ENCODE measurements at places on chromosomes 7 and 10.

GRCh38 chr10:78184851-78185692 lies 151.4 kb downstream of the RPS24 start:
- no peak for DNase-seq

GRCh38 chr7:111492234-111492633 lies 70.1 kb downstream of the IMMP2L start:
- DNase-seq: no peak

DNA sequence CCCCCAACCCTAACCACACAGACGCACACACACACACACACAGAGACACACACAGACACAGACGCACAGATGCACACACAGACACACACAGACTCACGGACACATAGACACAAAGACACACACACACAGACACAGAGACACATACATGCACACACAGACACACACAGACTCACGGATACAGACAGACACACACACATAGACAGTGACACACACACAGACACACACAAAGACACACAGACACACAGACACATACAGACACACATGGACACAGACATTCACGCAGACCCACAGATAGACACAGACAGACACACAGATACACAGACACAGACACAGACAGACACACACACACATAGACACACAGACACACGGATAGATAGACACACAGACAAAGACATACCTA lies 2.1 kb downstream of the CALML5 start:
- DNase-seq: no peak

DNA sequence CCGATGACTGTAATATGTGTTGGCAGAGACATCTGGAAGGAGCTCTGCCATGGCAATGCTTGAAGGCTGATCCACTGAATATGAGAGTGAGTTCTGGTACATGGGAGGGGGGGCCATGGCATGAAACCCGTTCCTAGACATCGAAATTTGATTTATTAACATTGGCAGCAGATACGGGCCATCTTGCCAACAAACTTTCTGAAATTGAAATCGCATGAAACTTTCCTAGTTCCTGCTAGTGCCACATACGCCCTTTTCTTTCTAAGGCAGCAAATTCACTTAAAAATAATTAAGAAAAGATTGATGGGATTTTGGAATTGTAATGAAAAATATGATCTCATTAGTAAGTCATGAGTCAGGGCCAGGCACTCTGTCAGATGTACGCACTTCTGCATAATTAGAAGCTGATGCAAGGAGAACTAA lies 91.8 kb upstream of the KMT2C start:
- no peak for DNase-seq

GRCh38 chr7:96910486-96910885 lies 94.9 kb upstream of the DLX6 start:
- DNase-seq: no peak

All from mucosa of descending colon (tissue), 3 donors.